ENCODE measurements at places on chromosomes 12 and 14. TPM values are rescaled to one million over a fixed set of nuclear protein-coding genes. Genes with fewer than 3 reads are reported as not detected.

The POTEG gene
- not detected for total RNA-seq

The FOXG1 gene
- total RNA-seq = 3.7 TPM

The BAG5 gene
- total RNA-seq = 48.2 TPM

The DEGS2 gene
- 1.2 TPM for total RNA-seq

The GNB3 gene
- total RNA-seq = 0.34 TPM

The ADAM20 gene
- 0.68 TPM for total RNA-seq

The LRRK2 gene
- total RNA-seq = 0.34 TPM

The DACT1 gene
- total RNA-seq = 1.4 TPM

The PTPN21 gene
- 13.4 TPM for total RNA-seq

The C3AR1 gene
- total RNA-seq = not detected

The VDR gene
- total RNA-seq = 6.8 TPM

The PIWIL1 gene
- total RNA-seq = not detected

The GALNT16 gene
- total RNA-seq = not detected

The SLC17A8 gene
- not detected for total RNA-seq

The SMCO2 gene
- 4.1 TPM for total RNA-seq

The KCNJ8 gene
- total RNA-seq = not detected

The SIX6 gene
- total RNA-seq = not detected

The MMP19 gene
- 0.28 TPM for total RNA-seq

The CHURC1 gene
- 21.9 TPM for total RNA-seq

The MYF6 gene
- total RNA-seq = not detected

The AMDHD1 gene
- total RNA-seq = not detected

The SIRT4 gene
- 0.68 TPM for total RNA-seq

The GYS2 gene
- total RNA-seq = not detected

The DHRS7 gene
- 182 TPM for total RNA-seq

The HNF1A gene
- not detected for total RNA-seq

The PAH gene
- total RNA-seq = not detected

The BICD1 gene
- total RNA-seq = 12.2 TPM

The GLT8D2 gene
- 2.1 TPM for total RNA-seq

The RNASE2 gene
- not detected for total RNA-seq

The KRT5 gene
- 16,450 TPM for total RNA-seq

The KRT72 gene
- total RNA-seq = not detected

The TROAP gene
- 0.07 TPM for total RNA-seq

The AQP2 gene
- total RNA-seq = not detected

The PEBP1 gene
- 149 TPM for total RNA-seq

The PZP gene
- not detected for total RNA-seq

The INSM2 gene
- total RNA-seq = not detected

The COL2A1 gene
- total RNA-seq = 0.07 TPM

The CLEC4D gene
- total RNA-seq = not detected

The ALDH6A1 gene
- total RNA-seq = 16.9 TPM

The KCNC2 gene
- not detected for total RNA-seq

The MON2 gene
- total RNA-seq = 37.6 TPM

The GARIN6 gene
- not detected for total RNA-seq

The TMCC3 gene
- total RNA-seq = 11.4 TPM

All from nasal cavity respiratory epithelium epithelial cell of viscerocranial mucosa (primary cell).